ENCODE measurements at places on chromosomes 12 and 14.

DNA sequence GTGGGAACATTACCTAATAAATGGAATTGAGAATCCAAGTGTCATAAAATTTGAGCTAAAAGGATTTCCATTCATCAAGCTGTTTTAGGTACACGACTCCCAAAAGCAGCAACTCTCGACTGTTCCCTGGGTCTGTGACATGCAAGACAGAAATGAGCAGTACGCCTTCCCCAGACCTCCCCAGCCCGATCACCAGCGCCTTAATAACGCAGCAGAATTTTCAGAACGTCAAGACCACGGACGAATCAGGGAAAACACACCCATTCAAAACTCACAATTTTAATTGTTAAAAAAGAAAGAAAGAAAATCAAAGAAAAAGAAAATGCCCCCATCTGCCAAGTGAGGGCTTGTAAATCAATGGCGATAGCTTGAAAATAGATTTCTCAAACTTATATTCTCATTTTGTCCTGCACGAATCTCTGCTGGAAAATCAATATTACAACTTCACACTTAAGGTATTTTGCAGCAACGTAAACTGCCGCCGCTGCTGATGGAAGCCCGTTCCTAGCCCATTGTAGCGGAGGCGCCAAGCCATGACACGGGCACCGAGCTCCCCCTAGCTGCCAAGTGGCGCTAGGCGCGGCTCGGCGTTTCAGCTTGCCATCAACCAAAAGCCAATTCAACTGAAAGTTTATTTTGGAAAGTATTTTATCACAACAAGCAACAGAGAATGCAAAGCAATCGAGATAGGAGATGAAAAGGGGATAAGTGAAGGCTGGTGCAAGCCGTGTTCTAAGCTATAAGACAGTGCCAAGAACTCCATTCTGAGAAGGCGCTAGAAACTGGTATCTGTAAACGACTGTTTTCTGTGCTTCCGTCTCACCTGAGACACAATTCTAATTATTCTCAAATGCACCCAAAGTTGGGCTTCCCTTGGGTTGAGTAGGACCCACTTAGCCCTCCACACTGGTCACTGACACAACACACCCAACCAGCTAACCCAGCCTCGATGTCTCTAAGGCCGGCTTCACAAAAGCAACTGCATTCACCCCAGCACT is 5.5 kb downstream of the BCL11B start:
- DNase-seq = no peak

DNA sequence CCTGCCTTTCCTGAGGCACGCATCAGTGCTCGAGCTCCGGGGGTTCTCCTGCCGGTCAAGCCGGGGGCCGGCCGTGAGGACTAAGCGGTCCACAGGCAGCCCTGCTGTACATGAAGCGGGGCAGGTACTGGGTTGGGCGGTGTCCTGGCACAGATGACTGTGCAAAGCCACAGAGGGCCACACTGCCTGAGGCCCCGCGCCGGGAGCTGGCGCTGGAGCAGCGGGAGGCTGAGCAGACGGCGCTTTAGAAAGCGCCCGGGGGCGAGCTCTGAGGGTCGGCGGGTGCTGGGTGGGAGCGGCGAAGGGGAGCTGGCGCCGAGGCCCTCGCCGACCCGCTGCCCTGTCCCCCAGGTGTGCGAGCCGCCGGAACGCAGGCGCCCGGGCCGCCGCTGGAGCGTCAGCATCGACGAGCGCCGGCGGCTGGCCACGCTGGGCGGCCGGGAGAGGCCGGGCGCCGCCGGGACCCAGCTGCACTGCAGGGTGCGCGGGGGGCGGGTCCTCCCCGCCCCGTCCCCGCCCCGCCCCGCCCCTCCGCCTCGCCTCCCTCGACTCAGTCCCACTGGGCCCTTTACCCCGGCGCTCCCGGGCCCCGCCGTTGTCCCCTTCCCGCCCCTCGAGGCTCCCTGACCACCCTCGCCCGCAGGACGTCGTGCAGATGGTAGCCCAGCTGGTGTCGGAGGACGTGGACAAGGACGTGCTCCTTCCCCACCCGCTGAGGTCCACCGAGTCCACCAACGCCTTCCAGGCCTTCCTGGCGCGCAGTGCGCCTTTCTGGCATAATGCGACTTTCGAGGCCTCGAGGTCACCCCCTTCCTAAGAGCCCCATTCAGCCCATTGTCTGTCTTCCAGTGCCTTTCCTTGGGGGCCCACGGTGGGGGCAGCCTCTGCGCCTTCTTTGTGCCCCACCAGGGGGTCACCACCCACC is 8.3 kb upstream of the MTA1 start:
- no peak for DNase-seq

DNA sequence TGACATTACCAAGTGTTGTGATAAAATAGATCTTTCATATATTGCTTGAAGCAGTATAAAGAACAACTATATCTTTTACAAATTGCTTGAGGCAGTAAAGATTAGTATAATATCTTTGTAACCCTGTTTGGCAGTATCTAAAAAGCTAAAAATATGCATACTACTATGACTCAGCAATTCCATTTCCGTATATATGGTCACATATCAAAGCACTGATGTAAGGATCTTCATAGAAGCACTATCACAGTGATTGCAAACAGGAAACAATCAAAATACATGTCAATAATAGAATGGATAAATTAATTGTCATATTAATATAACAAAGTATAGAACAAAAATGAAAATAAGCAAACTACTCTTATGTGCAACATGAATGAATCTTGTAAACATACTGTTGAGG is 158.4 kb upstream of the IGF1 start:
- no peak for DNase-seq

DNA sequence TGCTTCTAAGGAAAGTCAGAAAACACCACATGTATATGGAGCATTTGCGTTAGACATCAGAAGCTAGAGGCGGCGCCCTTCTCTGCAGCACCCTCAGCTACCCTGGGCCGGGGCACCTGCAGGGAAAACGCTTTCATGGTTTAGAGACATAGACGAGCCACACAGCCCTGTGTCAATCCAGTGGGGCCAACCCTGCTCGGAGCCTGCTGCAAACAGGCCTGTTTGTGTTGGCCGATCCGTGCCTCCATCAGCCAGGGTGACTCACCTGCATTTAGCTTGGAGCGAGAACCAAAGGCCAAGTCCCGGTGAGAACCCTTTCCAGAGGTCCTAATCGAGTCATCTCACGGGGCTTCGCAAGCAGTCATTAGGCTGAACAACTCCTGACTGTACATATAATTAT is 19.5 kb upstream of the FZD10 start:
- no peak for DNase-seq

- no peak for DNase-seq
These were observed 1.9 kb downstream of the TRIP11 start for GRCh38 chr14:92037989-92038388.

DNA sequence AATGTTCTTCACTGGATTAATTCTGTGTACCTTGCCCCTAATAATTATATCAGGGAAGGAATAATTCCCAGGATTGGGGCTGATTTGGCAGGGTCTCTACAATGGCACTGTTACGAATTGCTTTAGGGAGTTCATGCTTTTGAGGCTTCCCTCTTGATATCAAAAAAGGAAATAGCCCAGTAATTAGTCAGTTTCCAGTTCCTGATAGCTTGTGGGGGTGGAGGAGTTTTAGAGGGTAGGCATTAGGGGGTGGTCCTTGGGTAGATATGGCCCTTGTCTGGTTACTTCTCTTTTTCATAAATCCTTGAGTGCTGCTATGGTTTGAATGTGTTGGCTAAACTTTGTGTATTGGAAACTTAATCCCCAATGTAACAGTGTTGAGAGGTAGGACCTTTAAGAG is 6.1 kb upstream of the SRSF5 start:
- no peak for DNase-seq
